AG10803 (cell line): ENCODE measurements at places on chromosomes 1 and 21.

DNA sequence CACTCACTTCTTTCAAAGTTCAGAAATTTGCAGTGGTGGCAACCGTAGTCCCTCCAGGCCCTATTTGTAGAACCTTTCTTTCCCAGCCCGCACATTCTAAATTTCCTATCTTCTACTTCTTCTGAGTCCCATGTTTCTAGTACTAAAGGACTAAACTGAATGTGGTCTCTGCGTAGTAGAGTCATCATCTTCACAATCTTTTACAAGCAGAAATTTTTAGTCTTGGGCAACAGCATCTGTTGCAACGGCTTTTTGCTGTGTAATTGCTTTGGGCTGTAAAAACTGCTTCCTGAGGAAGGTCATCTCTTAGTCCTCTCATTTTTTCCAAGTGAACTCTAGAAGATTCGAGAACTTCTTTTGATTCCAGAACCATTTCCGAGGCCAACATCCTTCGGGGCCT, 23.9 kb downstream of the VAV3 start:
- peak; percentile 73 for DNase-seq

- DNase-seq: no peak
These were observed 24.0 kb downstream of the AGPAT3 start for GRCh38 chr21:43889069-43889468.

DNA sequence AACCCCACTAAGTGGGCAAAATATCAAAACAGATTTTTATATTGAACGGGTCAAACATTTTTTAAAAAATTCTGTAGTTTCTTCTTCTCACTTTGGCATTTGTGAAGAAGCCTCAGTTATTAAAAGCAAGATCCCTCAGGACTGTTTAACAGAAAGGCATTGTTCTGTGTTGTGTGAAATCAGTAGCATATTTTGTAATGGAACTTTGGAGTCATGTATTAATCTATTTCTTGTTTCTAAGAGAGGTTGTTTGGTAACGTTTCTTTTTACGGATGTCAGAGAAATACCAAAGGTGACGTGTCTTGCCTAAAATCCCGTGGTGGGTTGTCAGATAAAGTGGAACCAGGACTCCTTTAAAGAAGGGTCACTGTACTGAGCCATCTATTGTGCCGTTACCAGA, 23.7 kb downstream of the GPR137B start:
- DNase-seq: no peak

- DNase-seq: no peak
These were observed 10.7 kb downstream of the RNF223 start for GRCh38 chr1:1063261-1063944.

GRCh38 chr1:168321945-168322344, 41.3 kb downstream of the TBX19 start:
- DNase-seq: peak; percentile 27

DNA sequence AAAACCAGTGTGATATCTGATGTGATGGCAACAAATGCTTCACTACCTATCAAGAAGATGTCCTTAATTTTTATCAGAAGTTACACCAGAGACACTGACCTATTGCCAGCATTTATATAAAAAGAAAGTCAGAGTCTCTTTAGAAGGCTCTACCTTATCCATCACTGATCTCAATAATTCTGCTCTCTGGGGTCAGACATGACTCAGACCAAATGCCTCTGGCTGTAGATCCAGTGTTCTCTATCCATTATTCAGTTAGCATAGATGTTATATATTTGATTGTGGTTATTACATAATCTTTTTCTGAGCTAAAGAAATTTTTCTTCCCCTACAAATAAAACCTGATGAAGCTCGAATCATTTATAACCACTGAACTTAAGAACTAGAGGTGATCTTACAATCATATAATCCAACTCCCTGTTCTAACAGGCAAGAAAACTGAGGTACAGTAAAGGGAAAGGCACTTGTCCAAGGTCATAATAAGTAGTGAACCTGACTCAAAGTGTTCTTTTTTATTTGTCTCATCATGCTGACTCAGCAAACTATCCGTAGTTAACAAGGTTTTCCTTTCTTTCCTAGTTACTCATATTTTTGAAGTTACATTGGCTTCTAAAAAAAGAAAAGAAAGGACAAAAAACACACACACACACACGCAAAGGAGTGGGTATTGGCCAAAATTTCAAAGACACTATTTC, 43.6 kb upstream of the ESRRG start:
- no peak for DNase-seq

DNA sequence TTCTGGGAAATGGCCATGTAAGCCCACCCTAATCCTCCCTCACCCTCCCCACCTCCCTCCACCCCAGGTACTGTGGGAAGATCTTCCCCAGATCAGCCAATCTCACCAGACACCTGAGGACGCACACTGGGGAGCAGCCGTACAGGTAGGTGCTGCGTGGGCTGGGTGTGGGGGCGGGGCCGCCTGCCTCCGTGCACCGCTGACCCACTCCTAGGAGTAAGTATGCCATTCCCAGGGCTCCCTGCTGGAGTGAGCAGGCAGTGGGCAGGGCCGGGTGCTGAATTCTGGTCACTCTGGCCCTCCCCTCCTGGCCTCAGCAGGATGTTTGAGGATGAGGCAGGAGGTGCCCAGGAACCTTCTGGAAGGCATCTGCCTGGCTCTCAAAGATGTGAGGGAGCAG, 35.9 kb upstream of the ARHGEF16 start:
- no peak for DNase-seq

DNA sequence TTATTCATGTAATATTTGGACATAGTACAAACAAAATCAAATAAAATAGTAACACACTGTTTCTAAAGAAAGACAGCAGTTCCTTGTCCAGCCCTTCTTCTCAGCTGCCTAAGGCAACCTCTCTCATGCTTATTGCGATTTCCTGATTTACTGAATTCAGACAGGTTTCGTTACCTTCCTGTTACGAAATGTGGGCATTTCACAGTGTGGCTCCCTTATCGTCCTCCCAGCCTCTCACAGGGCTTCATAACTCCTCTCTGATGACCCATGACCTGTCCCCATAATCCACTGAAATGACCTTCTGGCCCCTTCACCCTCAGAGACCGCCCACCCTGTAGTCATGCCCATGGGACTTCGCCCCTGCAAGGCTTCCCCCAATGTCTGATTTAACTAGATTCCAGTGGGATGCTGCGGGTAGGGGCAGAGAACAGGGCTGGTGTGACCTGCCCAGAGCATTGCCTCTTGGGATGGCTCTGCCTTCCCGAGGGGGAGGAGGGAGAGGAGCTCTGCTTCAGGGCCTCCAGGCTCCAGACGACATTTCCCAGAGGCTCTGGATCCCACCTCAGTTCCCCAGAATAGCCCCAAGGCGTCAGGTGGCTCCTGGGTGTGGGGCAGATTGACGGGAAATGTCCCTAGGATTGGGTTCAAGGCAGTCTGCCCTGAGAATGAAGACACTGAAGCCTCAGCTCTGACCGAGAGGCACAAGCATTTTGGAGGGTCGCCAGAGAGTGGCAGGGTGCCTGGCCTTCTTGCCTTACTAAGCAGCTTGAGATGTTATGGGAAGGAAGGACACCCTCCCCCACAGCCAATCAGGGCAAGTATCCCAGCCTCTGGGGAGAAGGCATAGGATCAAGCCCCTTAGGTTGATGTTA, 20.6 kb downstream of the PADI2 start:
- DNase-seq: peak; percentile 55

GRCh38 chr1:226134170-226135058, 52.1 kb downstream of the ACBD3 start:
- no peak for DNase-seq

DNA sequence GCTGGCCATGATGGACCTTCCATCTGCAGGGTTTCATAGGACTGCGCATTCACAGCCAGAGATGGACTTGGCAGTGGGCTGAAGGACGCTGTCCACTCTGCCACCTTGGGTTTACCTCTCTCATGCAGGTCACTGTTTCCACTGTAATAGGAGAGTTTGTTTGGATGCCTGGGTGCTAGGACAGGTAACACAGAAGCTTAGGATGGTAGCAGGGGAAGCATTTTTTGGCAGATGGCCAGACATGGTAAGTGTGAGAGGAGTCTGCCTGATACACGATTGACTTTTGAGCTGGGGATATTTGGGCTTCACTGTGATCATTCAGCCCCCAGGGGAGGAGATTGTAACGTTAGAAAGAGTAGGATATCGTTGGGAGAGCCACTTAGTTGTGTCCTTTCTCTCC, 11.8 kb downstream of the PSEN2 start:
- no peak for DNase-seq

DNA sequence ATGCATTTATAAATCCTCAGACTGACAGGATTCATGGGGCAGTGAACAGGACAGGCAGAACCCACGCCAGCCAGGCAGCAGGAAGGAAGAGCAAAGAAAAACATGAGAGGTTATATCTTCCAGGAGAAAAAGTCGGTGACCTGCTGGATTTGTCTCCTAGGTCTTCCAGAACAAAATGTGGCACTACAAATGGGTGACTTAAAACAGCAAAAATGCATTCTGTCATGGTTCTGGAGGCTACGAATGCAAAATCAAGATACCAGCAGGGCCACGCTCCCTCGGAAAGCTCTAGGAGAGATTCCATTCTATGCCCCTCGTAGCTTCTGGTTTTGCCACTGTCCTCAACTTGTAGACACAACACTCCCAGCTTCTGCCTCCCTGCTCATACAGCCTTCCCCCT, 63.4 kb downstream of the PSMG1 start:
- no peak for DNase-seq

DNA sequence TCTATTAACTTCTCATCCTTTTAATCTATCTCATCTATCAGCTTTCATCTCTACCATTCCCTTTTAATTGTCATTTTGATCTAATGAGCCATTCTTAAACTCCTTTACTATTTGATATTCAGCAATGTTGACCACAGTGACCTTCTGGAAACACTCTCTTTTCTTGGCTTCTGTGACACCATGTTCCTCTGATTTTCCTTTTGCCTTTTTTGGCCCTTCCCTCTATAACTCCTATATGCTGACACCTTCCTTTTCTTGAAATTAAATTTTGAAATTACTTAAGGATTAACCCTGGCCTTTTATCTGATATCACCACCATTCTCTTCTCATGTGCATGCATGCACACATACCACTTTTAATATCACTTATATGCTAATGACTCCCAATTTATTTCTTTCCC, 41.2 kb upstream of the SAMSN1 start:
- DNase-seq: no peak

- DNase-seq: no peak
These were observed 24.0 kb upstream of the RERE start for GRCh38 chr1:8841395-8841794.

- DNase-seq: no peak
These were observed 6.1 kb upstream of the AIRE start for GRCh38 chr21:44279354-44280260.

DNA sequence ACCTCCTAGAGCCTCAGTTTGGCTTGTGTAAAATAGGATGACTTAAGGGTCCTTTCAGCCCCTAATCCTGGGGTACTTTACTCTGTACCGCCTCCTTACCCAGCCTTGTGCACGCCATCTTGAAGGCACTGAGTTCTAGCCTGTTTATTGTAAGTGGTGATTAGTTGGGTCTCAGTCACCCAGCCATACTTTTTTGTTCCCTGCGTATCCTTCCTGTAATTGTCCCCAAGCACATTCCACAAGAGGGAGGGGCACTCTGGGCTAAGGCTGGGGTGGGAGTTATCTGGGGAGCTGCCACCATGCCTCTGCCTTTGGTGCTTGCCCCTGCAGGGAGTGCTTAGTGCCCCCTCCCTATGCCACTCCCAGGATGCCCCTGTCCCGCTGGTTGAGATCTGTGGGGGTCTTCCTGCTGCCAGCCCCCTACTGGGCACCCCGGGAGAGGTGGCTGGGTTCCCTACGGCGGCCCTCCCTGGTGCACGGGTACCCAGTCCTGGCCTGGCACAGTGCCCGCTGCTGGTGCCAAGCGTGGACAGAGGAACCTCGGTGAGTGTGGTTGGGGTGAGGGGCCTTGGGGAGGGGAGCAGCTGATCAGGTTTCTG, 856 bp downstream of the FDPS start:
- no peak for DNase-seq

- no peak for DNase-seq
These were observed 20.9 kb downstream of the BATF3 start for GRCh38 chr1:212678456-212679410.

DNA sequence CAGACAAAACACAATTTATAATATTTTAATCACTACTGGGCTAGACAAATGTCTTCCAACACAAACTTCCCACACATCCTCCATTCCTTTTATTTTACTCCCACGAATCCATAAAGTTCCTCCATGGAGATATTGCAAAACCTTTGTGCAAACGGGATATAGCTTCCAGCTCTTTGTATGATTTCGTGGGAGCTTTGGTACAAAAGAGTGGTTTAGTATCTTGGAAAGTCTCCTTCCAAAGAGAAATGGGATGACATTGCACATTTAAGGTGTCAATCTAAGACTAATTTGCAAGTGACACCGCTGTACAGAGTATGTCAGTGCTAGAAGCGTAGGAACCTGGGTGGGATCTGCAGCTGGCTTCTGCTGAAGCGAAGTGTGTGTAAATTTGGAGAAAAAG, 455.2 kb upstream of the RUNX1 start:
- DNase-seq: no peak

GRCh38 chr1:175578425-175578824, 165.0 kb downstream of the TNR start:
- no peak for DNase-seq

DNA sequence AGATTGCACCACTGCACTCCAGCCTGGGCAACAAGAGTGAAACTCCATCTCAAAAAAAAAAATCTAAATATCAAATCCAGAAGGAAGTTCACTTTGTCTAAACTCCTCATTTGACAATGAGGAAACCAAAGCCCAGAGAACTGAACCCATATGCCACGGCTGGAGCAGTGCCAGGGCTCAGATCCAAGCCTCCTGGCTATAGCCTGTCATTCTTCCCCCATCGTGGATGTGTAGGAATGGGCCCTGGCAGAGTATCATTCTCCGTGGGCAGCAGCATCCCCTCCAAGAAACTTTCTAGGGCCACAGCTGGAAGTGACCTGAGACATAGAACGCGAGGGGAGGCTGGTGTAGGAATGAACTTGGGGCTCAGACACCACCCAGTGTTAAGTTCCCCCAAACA, 47.2 kb downstream of the CAPN9 start:
- DNase-seq: peak; percentile 31

- DNase-seq: no peak
These were observed 61.5 kb downstream of the PSMG1 start for GRCh38 chr21:39121600-39122355.

GRCh38 chr1:26724926-26725325, 29.1 kb downstream of the ARID1A start:
- DNase-seq: no peak

DNA sequence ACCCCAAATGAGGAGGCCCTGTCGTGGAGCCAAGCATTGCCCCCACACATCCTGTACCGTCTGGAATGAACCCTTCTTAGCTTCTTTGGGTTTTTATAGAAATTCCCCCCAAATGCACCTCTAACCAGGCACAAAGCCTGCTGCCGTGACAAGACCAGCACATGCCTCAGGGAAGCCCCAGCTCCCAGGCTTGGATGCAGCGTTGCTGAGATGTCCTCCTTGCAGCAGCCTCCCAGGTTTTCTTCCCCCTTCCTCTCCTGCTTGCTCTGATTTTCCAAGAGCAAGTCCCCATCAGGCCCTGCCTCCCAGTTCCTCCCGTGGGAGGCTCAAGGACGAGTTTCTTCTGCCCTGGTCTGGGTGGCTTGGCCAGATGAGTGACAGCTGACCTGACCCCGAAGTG, 119.0 kb upstream of the VAMP3 start:
- DNase-seq: no peak

- no peak for DNase-seq
These were observed 11.2 kb downstream of the MEF2D start for GRCh38 chr1:156489166-156489934.

GRCh38 chr1:59410457-59410856, 113.6 kb downstream of the FGGY start:
- no peak for DNase-seq
